Ecto neural progenitor cell (in vitro differentiated cells): ENCODE measurements at places on chromosomes 7 and 10.

- DNase-seq = no peak
Measured at GRCh38 chr10:93968540-93968945, 25.2 kb upstream of the PLCE1 start.

DNA sequence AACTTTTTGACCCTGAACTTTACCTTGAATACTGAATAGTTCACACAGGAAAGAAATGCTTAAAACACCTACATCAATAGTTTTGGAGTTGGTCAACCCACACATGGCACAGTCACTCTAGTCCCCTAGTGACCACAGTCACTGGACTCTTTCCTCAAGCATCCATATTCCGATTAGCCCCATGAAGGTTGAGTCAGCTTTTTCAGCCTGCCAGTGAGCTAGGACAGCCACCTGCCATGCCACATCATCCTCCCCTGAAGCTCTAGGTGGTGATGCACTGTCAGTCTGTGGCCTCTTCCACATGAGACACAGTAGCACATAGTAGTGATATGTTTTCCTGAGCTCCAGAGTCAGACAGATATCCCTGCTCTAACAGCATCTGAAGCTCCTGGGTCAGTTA lies 537.2 kb downstream of the XPNPEP1 start:
- DNase-seq = no peak

- DNase-seq = peak; percentile 36
Measured at GRCh38 chr10:78082636-78083035, 49.0 kb downstream of the RPS24 start.

- no peak for DNase-seq
Measured at GRCh38 chr7:129385116-129385515, 49.1 kb upstream of the STRIP2 start.
